Stimulated activated CD8-positive, alpha-beta memory T cell treated with anti-CD3 and anti-CD28 coated beads, Interleukin-15, amount 100 ng/mL, for 24 hours (primary cell): ENCODE measurements at places on chromosomes 16 and 17.

DNA sequence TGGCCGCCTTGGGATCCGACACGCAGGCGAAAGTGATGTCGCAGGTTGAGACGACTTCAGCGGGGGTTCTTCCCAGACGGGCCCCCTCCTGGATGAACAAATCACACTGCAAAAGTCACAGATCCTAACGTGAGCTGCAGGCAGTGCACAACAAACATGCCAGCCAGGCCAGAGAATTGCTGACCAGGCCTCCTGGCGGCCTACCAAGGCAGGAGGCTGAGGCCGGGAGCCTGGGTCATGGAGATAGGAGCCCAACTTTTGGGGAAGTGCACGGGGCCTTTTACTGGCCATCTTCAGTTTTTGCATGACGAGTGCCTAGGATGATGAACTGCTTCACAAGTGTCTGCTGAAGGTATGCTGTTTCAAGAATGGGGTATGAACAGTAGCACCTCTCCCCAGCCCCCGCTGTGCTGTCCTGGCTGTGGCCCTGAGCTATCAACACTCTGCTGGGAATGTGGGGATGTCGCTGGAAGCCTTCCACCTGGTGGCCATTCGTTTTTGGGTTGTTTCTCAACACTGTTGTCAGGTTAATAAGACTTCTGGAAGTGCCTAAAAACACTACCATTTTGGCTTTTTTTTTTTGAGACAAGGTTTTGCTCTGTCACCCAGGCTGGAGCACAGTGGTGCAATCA is 12.2 kb upstream of the ROGDI start:
- no peak for DNase-seq

DNA sequence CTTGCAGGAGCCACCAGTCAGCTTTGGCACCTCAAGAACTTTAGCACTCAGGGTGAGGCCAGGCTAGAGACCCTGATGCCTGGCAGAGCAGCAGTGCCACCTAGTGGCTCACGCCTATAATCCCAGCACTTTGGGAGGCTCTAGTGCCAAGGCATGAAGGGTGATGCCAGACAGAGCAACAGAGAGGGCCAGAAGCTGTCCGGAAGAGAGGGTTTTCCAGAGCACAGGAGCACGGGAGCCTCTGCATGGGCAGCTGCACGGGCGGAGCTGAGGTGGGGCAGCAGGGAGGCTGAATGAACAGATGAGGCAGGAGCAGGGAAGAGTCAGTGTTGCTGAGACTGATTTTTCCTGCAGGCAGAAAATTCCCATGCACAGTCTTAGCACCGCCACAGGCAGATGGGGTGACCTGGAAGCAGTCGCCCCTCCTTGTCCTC is 38.9 kb downstream of the MYH3 start:
- DNase-seq, result peak; percentile 22

DNA sequence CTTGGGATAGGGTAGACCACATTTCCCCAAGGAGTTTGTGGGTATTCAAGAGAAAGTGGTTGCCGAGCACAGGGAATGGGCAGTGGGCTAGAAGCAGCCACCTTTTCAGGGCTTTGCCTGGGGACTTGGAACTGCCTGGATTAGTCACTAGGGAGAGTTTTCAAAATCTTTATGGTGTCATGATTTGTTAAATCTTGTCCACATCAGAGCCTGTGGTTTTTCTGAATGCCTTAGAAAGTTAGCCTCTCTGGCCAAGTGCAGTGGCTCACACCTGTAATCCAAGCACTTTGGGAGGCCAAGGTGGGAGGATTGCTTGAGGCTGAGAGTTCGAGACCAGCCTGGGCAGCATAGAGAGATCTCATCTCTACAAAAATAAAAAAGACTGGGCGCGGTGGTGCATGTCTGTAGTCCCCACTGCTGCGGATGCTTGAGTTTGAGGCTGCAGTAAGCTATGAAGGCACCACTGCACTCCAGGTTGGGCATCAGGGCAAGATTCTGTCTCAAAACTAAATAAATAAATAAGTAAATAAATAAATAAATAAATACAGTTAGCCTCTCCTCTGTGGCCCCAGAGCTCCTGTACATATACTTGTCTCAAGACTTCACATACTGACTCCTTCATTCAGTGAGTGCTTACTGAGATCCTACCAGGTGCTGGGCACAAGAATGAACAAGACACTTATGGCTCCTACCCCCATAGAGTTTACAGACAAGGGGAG is 76.3 kb upstream of the HNF1B start:
- no peak for DNase-seq

GRCh38 chr17:41739661-41740352 is 5.4 kb upstream of the HAP1 start:
- no peak for DNase-seq

DNA sequence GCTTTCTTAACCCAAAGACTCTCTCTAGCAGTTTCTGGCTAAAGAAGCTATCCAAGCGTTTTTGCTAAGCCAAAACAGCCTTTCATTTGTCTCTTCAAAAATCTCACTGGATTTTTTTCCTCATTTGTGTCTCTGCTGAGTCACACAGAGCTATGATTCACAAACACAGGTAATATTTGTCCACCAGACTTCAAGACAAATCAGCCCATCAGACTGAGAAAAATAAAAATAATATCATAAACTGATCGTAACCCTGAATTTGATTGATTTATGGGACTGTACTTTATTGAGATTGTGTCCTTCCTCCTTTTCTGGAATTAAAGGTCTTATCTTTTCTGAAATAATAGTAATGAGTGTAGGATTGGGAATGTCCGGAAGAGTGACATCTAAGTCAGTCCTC is 25.8 kb downstream of the TRIM16 start:
- DNase-seq, result no peak

DNA sequence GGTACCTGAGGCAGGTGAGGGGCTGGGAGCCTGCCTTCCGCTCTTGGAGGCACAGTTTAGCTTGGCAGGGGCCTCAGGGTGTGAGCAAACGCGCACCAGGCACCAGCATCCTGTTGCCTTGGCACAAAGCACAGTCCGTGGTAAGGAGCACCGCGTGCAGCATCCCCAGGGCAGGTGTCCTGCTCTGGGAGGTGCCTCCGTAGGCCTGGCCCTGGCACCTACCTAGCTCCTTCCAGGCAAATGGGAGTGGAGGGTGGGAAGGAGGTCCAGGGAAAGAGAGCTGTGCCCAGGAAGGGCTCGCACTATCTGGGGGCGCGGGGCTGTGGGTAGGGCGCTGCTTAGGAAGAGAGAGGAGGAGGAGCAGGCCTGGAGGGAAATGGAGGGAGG is 3.1 kb upstream of the GSE1 start:
- DNase-seq, result no peak

GRCh38 chr17:65984299-65984698 is 207.6 kb downstream of the CEP112 start:
- DNase-seq, result no peak

DNA sequence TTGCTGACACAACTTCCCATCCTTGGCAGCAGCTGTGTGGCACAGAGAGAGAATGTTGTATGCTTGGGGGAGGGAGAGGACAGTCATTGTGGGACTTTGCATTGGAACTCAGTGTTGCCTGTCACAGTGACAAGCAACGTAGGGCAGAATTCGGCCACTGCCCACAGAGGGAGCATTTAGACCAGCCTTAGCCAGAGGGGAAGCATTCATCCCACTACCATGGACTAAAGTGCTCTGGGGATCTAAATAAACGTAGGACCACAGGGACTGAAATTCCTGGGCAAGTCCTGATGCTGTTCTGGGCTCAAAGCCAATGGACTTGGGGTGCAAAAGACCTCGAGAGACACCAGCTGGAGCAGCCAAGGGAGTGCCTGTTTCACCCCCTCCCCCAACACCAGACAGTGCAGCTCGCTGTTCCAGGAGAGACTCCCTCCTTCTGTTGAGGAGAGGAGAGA is 44.9 kb downstream of the ABCA8 start:
- no peak for DNase-seq

DNA sequence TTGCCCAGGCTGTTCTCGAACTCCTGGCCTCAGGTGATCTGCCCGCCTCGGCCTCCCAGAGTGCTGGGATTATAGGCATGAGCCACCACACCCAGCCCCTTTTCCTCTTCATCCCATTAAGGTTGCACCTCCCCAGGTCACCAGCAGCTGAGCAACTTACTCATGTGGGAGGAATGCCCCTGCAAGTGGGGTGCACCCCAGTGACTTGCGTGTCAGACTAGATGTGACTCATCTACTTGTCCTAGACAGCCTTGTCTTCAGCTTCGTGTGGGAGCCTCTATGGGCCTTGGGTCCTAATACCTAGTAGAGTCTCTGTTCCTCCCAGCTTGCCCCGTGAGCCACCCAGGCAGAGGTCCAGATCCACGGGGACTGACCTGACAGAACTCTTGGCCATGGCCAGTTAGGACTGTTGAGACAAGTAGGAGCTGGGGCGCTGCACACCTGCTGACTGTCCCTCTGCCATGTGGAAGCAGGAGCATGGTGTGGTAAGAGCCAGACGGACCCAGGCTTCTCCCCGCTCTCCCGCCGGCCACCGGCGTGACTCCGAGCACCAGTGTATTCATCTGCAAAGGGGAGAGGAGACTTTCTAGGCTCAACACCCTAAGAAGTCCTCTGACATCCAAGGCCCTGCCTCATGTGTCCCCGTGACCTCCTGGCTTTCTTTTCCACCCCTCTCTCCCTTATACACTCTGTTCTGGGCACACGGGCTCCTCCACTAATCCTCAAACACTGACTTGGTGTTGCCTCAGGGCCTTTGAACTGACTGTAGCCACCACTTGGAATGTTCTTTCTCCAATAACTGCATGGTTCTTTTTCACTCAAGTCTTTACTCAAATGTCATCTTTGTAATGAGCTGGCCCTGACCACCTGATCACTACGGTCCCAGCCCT is 11.6 kb upstream of the CBX4 start:
- DNase-seq, result no peak

DNA sequence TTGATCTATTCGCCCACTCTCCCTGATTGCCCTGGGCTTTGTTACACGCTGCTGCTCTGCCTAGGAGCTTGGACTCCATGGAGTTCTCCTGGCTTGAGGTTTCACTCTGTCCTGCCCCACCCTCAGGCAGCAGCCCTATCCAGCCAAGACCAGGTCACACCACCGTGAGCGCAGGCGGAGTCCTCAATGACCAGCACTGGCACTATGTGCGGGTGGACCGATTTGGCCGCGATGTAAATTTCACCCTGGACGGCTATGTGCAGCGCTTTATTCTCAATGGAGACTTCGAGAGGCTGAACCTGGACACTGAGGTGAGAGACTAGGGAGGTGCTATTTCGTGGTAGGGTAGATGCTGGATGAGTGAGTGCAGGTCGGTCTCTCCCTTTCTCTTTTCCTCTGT is 3.5 kb downstream of the CNTNAP1 start:
- DNase-seq, result no peak

GRCh38 chr17:13600475-13601321 is 1.0 kb downstream of the HS3ST3A1 start:
- DNase-seq, result no peak

GRCh38 chr16:9594047-9594446 is 502.6 kb downstream of the HAPSTR1 start:
- DNase-seq, result no peak

- peak; percentile 6 for DNase-seq
These were observed 4.0 kb upstream of the ABCC3 start for GRCh38 chr17:50630524-50631194.

- DNase-seq, result no peak
These were observed 235.7 kb downstream of the GSG1L start for GRCh38 chr16:27827765-27828164.

DNA sequence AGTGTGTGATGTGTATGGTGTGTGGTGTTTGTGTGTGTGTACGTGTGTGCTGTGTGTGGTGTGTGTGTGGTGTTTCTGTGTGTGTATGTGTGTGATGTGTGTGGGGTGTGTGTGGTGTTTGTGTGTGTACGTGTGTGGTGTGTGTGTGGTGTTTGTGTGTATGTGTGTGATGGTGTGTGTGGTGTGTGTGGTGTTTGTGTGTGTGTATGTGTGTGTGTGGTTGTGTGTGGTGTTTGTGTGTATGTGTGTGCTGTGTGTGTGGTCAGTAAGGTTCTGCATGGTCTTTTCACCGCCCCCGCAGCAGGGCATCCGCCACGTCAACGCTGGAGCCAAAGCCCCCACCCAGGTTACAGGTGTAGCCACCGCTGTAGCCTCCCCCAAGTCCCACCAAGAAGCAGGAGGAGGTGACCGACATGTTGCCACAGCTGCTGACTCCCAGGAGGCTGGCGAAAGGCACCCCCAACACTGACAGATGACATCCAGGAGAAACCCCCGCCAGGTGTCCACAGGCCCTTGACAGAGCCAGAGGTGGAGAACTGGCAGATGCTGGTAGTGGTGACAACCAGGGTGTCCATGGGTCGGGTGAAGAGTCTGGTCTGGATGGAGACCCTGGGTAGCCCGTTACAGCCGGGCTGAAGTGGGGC is 9.3 kb upstream of the KRT17 start:
- no peak for DNase-seq

GRCh38 chr16:20867585-20867984 is 32.6 kb downstream of the DCUN1D3 start:
- DNase-seq, result no peak

DNA sequence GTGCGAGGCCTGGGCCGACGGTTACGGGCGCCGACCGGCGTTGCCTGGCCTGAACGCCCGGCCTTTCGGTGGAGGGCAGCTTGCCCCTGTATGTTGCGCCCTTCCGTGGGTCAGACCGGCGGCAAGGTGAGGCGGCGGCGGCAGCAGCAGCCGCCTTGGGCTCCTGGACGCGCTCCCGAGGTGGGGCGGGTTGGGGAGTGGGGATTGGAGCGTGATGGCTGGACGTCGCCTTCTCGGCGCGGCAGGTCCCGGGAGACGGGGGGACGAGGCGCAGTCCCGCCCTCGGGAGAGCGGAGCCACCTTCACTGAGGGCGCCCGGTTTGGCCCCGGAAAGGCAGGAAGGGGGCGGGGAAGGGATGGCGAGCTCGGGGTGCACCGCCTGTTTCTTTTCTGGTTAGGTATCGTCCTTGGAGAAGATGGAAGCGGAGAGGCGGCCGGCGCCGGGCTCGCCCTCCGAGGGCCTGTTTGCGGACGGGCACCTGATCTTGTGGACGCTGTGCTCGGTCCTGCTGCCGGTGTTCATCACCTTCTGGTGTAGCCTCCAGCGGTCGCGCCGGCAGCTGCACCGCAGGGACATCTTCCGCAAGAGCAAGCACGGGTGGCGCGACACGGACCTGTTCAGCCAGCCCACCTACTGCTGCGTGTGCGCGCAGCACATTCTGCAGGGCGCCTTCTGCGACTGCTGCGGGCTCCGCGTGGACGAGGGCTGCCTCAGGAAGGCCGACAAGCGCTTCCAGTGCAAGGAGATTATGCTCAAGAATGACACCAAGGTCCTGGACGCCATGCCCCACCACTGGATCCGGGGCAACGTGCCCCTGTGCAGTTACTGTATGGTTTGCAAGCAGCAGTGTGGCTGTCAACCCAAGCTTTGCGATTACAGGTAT is 671 bp downstream of the DGKE start:
- DNase-seq, result peak; percentile 32

GRCh38 chr16:83066881-83067280 is 440.1 kb downstream of the CDH13 start:
- no peak for DNase-seq

GRCh38 chr16:56513972-56514371 is 5.9 kb downstream of the BBS2 start:
- no peak for DNase-seq

- DNase-seq, result no peak
These were observed 42.8 kb downstream of the COG7 start for GRCh38 chr16:23410176-23410575.

GRCh38 chr17:83106056-83106588 is 26.7 kb downstream of the METRNL start:
- DNase-seq, result no peak
